ENCODE measurements at places on chromosomes 1 and 21. TPM values are rescaled to one million over a fixed set of nuclear protein-coding genes. Genes with fewer than 3 reads are reported as not detected.

DNA sequence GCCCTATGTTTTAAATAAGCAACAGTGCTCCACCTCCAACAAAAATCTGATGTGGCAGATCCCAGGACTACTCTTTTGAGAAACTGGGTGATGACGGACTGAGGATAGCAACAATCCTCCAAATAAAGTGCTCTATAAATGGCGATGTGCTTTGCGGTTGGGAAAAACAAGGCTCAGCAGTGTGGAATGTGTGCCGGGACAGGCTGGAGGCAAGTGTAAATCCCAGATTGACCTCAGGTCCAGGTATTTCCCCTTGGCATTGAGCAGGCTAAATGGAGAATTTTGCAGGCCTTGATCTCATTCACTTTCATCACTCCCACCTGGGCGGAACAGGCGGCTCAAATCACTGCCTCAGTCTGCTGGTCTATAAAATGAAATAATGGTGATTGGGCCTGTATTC is 35.1 kb downstream of the LRRC42 start:
- peaks cover 12% of the 10 kb centered on the region for H3K4me1 ChIP-seq
- no peak for DNase-seq
- H3K27me3 ChIP-seq: no peaks in the 10 kb centered on the region
- no peak overlapping the region for H3K4me3 ChIP-seq
- H3K36me3 ChIP-seq: peaks cover 5% of the 10 kb centered on the region
- no peak overlapping the region for H3K27ac ChIP-seq

DNA sequence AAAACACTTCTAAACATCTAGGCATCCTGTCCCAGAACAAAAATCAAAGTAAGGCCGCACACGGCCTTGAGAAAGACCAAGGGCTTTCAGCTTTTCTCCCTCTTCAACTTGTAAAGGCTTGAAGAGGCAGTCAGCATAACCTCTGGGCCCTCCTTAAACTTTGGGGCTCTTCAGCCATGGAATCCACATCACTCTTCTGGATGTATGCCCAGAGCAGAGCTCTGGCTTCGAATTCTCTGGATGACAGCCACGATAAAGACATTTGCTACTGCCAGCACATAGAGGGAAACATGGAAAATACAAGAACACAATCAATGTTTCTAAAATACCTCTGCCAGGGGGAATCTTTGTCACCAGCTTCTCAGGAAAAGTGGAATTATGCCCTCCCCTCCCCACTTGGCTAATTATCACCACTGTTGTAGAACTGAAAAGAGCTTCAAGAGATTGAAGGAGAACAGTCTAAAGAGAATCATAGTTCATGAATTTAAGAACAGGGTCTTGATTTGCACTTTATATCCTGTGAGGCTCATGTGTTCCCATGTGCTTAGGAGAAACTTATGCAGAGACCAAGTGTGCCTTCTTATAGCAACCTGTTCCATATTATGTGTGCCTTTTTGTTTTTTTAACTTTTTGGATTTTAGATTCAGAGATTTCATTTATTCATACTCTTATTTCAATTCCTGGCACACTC is 39.0 kb upstream of the DPT start:
- H3K4me1 ChIP-seq: no peaks in the 10 kb centered on the region
- H3K27me3 ChIP-seq: no peaks in the 10 kb centered on the region
- H3K36me3 ChIP-seq: no peaks in the 10 kb centered on the region
- DNase-seq: no peak

DNA sequence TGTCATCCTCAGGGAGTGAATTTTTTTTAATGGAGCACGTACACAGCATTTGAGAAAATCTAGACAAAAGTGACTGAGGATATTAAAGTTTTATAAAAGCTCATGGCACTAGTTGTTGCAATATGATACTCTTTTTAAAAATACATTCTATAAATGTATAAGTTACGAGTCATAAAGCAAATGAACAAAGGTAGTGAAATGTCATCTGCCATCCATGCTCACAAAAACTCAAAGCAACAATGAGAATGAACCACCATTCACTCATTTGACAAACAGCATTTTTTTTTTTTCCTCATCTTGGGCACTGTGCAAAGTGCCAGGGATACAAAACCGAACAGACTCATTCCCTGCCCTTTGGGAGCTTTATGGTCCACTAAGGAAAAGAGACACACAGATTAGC is 38.7 kb downstream of the GPR137B start:
- DNase-seq: no peak
- H3K4me3 ChIP-seq: no peak overlapping the region
- H3K36me3 ChIP-seq: no peaks in the 10 kb centered on the region
- H3K27ac ChIP-seq: no peak overlapping the region
- no peaks in the 10 kb centered on the region for H3K27me3 ChIP-seq
- peaks cover 12% of the 10 kb centered on the region for H3K4me1 ChIP-seq

GRCh38 chr21:33244082-33244778 is 14.5 kb downstream of the IFNAR2 start:
- peaks cover 7% of the 10 kb centered on the region for H3K4me1 ChIP-seq
- no peak for DNase-seq
- H3K27me3 ChIP-seq: no peaks in the 10 kb centered on the region

GRCh38 chr1:209741193-209741592 is 14.7 kb upstream of the TRAF3IP3 start:
- no peaks in the 10 kb centered on the region for H3K36me3 ChIP-seq
- H3K27ac ChIP-seq: no peak overlapping the region
- no peak overlapping the region for H3K4me3 ChIP-seq
- peaks cover 35% of the 10 kb centered on the region for H3K4me1 ChIP-seq
- no peak for DNase-seq
- no peaks in the 10 kb centered on the region for H3K27me3 ChIP-seq

GRCh38 chr1:210516697-210517459 is 188.2 kb downstream of the HHAT start:
- DNase-seq: no peak
- H3K4me3 ChIP-seq: no peak overlapping the region
- no peaks in the 10 kb centered on the region for H3K4me1 ChIP-seq
- no peak overlapping the region for H3K27ac ChIP-seq

DNA sequence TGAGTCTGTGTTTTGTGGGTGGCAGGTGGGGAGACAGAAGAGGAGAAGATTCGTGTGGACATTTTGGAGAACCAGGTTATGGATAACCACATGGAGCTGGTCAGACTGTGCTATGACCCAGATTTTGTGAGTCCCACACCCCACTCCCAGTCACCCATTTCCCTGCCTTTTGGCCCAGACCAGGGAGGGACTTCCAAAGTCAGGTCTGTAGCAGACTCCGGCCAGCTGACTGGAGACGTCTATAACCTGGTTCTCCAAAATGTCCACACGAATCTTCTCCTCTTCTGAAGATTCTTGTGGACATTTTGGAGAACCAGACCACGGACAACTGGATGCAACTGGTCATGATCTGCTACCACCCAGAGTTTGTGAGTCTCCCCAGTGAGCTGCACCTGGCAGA is 1.6 kb downstream of the GSTM5 start:
- peaks cover 13% of the 10 kb centered on the region for H3K27me3 ChIP-seq
- no peaks in the 10 kb centered on the region for H3K36me3 ChIP-seq
- no peak overlapping the region for H3K27ac ChIP-seq
- DNase-seq: no peak
- H3K4me1 ChIP-seq: no peaks in the 10 kb centered on the region
- no peak overlapping the region for H3K4me3 ChIP-seq

- no peaks in the 10 kb centered on the region for H3K27me3 ChIP-seq
- no peak overlapping the region for H3K27ac ChIP-seq
- no peak for DNase-seq
Measured at GRCh38 chr1:55589671-55590297, 374.6 kb upstream of the USP24 start.

DNA sequence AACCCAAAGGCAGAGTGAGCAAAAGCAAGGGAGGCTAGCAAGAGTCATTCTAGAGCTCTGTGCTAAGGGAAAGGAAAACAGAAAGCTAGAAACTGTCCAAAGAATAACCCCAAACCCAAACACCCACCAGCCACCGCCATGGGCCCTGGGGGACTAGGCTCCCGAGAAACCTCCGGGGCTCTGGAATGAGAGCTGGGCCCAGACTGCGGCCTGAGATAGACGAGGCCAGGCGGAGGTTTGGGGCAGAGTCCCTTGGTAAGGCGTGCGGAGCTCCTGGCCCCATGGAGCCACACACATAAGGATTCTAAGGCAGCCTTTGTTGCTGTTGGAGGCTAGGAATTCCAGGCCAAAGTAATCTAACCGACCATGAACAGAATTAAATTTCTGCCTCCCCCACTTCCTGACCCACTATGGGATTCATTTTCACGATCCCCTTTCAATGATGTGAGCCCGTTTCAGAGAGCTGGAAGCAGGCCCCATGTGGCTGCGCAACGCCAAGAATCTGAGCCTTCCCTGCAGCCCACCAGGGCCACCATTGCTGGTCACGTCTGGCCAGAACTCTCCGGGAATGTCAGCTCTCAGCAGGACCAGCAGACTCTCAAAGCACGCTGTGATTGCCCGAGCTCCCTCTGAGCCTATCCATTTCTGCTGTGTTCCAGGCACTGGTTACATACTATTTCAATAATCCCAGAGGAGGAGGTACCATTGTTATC is 145.0 kb downstream of the TRABD2B start:
- H3K36me3 ChIP-seq: no peaks in the 10 kb centered on the region
- H3K4me1 ChIP-seq: no peaks in the 10 kb centered on the region
- no peak overlapping the region for H3K27ac ChIP-seq
- no peak overlapping the region for H3K4me3 ChIP-seq
- no peaks in the 10 kb centered on the region for H3K27me3 ChIP-seq

GRCh38 chr1:63108206-63108605 is 214.2 kb upstream of the FOXD3 start:
- peaks cover 66% of the 10 kb centered on the region for H3K27me3 ChIP-seq
- no peak for DNase-seq
- H3K36me3 ChIP-seq: no peaks in the 10 kb centered on the region
- H3K27ac ChIP-seq: no peak overlapping the region
- no peaks in the 10 kb centered on the region for H3K4me1 ChIP-seq
- H3K4me3 ChIP-seq: no peak overlapping the region

- H3K4me3 ChIP-seq: no peak overlapping the region
- H3K36me3 ChIP-seq: no peaks in the 10 kb centered on the region
Measured at GRCh38 chr1:209486861-209487593, 96.5 kb upstream of the CAMK1G start.

The ESRRG gene
- 0.76 TPM for total RNA-seq

The TESK2 gene
- 2.3 TPM for total RNA-seq

The PRAMEF17 gene
- not detected for total RNA-seq

The MX2 gene
- total RNA-seq: 17.6 TPM

The ADCY10 gene
- total RNA-seq: 0.91 TPM

The C8A gene
- total RNA-seq: not detected

Measured in Calu3 (cell line).